ENCODE measurements at places on chromosomes 12 and 14.

DNA sequence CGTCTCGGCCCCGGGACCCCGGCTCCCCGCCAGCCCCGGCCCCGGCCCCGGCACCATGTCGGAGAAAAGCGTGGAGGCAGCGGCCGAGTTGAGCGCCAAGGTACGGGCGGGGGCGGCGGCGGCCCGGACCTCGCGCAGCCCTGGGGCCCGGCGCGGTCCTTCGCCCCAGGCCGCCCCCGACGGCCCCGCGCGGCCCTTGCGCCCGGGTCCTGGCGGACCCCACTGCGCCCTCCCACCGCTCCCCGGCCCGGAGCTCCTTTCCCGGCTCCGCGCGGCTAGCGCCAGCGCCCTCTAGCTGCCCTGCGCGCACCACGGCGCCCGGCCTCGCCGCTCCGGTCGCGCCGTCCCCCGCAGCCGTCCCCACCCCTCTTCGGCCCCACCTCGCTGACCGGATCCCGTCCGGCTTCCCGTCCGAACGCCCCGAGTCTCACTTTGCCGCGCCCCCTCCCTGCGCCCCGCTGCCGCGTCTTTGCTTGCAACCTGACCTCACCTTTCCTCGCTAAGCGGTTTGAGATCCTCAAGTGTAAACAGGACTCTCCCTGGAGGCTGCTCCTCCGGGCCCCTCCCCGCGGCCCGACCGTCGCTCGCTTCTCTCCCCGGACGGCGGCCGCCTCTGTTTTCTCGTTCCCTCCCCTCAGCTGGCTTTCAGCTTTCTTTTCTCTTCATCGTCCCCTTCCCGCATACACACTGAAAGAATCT, 637 bp downstream of the PTMS start:
- DNase-seq, result peak; percentile 72

DNA sequence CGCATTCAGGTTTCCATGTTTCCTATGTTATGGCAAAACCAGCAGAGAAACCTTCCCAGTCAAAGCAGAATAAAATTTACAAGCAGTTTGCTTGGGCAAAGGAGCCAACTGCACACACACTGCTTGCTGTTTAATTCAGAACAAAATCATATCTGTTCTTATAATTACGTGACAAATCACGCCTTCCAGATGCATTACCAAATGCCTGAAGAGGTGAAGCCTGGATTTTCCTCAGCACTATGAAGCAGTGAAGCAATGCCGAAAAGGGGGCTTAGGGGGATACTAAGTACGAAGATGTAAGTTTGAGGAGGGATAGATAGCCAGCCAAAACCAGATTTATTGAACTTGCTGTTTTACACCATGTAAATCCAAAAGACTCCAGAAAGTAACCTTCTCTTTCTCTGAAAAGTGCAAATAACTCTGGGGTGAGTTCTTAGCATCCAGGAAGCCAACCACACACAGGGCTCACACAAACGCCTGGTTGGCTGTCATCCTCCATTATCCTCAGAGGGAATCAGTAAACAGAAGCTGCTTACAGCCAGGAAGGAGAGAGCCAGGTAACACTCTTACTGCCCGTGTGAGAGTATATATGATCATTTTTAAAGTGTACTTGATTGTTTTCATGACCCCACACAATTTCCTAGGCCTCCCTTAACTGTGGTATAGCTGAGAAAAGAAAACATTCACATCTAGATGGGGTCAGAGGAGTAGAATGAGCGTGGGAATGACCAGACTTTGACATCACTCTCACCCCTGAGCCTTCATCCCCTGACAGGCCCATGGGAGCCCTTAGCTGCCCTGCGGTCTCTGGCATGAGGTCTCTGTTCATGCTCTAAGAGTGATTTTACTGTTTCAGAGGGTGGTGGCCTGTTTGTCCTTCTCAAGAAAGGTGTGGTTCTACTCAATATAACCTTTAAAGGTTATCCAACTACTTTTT, 442.5 kb downstream of the EGLN3 start:
- no peak for DNase-seq

DNA sequence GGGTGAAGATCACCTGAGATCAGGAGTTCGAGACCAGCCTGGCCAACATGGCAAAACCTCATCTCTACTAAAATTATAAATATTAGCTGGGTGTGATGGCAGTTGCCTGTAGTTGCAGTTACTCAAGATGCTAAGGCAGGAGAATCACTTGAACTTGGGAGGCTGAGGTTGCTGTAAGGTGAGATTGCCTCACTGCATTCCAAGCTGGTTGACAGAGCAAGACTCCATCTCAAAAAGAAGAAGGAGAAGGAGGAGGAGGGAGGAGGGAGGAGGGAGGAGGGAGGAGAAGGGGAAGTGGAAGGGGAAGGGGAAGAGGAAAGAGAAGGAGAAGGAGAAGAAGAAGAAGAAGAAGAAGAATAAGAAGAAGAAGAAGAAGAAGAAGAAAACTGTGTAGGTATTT, 17.0 kb downstream of the RNASE10 start:
- DNase-seq, result no peak

DNA sequence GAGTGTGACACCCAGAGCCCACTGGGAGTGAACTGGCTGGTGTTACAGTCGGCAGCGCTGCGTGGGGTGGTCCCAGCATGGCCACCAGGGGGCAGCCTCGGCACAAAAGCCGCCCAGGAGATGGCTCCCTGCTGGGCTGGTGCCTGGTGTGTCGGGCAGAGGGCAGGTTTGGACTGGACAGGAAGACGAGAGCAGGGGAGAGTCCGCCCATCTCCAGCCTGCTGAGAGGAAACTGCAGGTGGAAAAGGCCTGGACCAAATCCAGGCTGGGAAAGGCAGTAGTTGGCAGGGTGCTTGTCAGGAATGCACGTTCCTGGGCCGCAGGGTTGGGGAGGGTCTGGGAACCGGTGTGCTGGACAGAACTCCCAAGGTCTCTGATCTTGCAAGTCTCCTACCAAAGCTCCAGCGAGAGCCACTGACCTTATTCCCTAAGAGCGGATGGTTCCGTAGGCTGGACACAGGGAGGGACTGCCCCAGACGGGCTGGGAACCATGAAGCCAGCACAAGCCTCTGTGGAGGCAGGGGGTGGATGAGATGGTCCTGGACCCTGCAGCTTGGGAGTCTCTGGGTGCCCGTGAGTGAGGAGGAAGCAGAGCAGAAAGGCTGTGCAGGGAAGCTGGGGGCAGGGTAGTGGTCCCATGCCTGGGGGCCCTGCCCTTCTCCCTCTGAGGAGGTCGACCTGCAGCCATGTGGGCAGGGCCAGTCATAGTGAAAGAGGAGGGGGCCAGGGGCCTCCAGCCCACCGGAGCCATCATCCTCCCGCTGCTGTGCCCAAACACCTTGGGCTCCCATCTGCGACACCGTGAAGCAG, 1.8 kb downstream of the AHNAK2 start:
- DNase-seq, result peak; percentile 79

- DNase-seq, result no peak
Measured at GRCh38 chr12:108386709-108387360, 47.7 kb upstream of the CMKLR1 start.

DNA sequence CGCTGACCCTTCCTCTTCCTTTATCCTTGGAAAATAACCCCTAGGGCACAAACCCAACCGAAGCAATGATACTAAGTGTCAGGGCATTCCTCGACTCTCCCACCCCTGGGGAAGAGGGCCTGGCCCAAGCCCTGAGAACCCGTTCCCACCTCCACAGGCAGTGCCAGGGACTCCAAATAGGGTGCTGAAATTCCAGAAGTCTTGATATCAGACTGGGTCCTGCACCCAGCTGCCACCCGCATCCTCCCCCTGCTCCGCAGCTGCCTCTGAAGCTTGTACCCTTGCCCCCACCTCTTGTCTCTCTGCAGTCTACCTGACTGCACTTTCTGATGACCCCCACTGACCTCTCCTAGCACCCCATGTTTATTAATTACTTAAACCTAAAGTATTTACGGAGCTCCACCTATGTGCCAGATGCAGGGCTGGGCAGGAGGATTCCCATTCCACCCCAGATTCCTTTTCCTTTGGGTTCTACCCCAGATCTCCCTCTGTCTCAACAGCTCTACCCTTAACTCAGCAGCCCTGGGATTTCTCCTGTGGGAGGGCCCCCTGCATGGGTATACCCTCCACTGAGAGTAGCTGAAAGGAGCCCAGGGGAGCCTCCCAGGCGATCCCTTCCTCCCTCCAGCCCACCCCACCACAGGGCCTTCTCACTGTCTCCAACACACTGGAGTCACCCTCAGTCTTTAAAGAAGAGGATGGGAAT, 4.1 kb upstream of the KRT18 start:
- peak; percentile 77 for DNase-seq

DNA sequence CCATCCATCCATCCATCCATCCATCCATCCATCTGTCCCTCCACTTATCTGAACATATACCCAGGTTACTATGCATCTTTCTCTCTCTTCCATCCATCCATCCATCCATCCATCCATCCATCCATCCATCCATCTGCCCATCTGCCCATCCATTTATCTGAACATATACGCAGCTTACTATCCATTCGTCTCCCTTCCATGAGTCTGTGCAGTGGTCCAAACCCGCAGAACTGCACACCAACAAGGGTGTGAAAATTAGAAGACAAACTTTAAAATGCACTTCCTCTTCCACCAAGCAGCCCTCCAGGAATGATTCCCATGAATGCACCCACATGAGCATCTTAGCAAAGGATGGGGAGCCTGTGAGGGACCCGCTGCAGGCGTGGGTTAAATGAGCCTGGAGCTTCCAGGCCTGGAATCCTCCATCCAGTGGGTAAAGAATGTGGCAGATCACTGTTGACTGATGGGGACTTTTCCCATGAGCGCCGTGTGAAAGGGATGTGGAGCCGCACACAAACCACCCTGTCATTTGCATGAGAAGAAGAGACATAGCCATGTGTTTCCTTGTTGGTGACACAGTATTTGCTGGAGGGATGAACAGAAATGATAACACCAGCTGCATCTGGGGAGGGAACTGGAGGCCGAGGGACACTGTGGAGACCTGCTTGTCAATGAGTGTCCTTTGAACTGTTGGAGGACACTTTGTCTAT, 376.6 kb downstream of the ADGRD1 start:
- DNase-seq, result no peak

Data from NCI-H226 (cell line).